ENCODE measurements at places on chromosomes 16 and 17.
A peak's percentile ranks its signal among the peaks of the same experiment; 100 is the strongest.

DNA sequence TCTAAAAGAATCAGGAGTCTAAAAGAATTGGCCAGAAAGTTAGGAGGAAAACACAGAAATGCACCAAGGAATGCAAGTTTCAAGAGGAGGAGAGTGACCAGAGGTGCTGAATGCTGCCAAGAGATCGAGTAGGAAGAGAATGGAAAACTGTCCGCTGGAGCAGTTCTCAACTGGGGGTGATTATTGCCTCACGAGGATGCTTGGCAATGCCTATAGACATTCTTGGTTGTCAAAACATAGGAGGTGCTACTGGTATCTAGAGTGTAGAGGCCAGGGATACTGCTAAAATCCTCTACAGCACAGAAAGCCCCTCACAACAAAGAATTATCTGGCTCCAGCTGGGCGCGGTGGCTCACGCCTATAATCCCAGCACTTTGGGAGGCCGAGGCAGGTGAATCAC, 82.1 kb upstream of the NOL11 start:
- no peak for DNase-seq

- DNase-seq = no peak
These were observed 17.8 kb downstream of the SNN start for GRCh38 chr16:11685844-11686618.

DNA sequence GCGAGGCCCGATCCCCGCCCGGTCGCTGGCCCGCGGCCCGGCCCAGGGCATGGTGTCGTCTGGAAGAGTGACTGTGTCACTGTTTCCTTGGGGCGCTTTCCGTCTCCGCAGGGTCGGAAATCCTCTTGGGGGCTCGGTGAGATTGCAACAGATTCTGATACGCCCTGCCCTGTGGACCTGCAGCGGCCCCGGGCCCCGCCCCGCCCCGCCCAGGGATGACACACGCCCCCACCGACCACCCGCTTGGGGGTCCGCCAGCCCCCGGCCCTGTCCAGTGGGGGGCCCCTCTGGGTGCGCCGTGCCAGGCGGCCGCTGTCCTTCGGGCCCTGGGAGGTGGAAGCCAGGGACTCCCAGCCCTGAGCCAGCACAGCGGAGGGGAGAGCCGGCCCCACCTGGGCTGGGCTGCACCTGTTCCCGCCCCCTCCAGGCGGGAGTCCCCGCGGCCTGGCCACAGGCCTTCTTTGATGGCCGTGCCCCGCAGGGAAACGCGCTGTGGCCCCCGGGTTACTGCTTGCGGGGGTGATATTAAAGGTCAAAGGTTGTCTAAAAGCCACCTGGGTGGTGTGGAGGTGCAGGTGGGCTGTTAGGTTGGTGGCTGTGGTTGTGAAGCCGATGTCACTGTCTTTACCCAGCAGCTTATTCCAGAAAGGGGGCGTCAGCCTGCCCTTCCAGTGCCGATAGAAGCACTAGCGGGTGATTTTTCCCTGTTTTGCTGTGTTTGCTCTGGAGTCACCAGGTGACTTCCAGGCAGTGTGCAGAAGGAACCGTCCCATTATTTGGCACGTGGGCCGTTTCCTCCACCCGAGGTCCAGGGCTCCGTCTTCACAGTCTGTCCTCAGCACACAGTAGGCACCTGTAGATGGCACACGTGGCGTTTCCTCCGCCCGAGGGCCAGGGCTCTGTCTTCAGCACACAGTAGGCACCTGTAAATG, 752 bp downstream of the TBC1D24 start:
- peak; percentile 56 for DNase-seq

- DNase-seq = no peak
These were observed 25.6 kb upstream of the ZNF652 start for GRCh38 chr17:49387498-49388289.

DNA sequence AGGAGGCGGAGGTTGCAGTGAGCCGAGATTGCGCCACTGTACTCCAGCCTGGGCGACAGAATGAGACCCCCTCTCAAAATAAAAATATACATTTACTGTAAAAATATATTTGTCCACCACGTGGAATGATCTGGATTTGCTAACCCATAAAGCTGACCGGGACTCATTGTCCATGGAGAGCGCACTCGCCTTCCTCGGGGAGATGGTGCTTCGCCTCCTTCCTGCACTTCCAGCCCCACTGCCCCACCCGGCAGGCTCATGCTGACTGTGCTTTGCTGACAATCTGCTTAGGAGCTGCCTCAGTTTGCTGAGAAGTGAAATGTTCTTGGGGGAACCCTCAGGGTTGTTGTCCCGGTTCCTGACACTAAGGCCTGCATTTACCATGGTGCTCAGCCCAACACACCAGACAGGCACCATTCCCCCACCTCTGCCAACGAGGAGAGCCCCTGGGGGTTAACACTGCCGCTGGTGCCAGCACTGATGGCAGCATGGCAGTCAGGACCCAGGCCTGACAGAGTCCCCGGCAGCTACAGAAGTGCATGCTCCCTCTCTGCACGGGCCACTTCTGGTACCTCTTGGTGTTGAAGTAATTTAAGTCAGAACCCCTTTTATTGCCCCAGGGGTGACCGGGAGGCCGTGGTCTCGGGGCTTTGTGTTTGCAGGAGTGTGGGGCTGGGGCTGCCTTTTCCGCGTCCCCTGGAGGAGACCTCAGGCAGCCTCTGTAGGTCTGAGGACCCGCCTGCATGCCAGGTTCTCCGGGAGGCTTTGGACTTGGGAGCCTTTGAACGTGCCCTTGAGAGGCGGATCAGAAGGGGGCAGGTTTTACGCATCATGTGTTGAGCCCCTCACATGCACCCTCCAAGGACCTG, 2.5 kb downstream of the NUBP2 start:
- DNase-seq = no peak

DNA sequence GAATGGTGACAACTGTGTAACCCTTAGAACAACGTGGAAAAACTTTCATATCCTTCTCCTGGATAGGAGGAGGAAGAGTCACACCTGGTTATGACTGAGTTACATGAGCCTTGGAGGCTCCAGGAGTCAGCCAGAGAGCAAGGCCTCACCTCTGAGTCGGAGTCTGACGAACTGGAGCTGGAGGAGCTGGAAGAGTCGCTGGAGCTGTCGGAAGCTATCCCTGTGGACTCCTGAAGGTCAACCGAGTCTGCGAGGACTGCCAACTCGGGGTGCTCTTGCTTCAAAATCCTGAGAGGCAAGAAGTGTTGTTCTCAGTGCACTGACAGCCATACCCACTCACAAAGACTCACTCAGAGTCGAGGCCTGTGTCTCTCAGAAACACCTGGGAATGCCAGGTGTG, 6.2 kb downstream of the JMJD6 start:
- DNase-seq = no peak

DNA sequence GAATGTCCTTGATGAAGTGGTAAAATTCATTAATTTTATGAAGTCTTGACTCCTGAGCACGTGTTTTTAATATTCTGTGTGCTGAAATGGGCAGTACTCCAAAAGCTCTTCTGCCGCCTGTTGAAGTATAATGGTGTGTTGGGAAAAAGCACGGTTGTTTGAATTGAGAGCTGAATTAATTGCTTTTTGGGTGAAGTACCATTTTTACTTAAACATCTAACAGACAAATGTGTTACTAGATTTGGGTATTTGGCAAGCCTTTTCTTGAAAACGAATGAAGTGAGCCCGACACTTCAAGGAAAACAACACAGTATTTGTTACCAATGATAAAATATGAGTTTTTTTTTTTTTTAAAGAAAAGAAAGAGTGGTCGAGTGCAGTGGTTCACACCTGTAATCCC, 22.5 kb downstream of the WWP2 start:
- no peak for DNase-seq

- DNase-seq = no peak
These were observed 7.5 kb downstream of the STX1B start for GRCh38 chr16:31002862-31003341.

- no peak for DNase-seq
These were observed 34.3 kb downstream of the VPS35L start for GRCh38 chr16:19589771-19590302.

DNA sequence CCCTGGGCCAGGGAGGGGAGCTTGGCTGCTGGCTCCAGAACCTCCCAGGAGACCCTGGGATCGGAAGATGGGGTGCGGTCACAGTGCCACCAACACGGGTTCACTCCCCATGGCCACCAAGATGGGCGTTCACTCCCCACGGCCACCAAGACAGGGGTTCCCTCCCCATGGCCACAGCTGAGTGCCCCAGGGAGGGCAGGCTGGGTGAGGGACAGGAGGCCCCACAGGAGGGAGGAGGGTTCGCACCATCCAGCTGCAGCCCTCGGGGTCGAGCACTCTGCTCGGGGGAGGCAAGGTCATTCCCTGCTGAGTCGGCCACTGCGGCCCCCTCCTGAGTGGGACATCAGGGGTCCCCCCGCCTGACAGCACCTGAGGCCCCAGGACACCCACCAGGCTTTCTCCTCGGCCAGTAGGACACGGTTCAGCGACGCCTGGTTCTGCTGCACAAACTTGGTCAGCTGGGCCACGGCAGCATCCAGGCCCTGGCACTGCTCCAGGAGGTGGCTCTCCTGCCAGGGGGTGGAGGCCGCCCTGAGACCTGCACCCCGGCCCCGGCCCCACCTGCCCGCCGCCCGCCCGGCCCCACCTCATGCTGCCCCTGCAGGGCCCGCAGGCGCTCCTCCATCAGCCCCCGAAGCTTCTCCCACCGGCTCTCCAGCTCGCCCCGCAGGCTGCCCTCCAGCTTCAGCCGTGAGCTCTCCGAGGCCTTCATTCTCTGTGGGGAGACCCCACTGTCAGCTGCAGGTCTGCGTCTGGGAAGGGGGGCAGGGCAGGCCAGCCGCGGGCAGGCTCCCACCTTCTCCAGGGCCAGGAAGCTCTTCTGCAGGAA, 5.9 kb downstream of the CCDC154 start:
- no peak for DNase-seq

- DNase-seq = no peak
These were observed 72.8 kb downstream of the WWP2 start for GRCh38 chr16:69834807-69835466.

DNA sequence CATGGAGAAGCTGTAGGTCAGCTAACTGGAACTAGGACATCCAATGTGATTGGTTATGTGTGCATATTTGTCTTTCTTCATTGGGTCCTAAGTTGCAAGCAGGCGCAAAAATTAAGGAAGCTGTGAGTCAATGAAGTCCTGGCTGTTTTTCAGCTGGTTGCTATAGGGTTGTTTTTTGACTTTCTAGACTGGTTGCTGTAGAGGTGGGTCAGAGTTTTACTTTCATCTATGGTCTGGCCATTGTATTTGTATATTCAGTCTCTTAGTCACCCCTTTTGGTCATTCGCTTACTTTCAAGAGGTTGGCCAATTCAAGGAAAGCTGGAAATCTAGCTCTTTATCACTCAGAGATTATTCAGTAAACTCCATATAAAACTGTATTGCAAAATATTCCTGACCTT, 62.0 kb upstream of the AMZ2 start:
- no peak for DNase-seq

DNA sequence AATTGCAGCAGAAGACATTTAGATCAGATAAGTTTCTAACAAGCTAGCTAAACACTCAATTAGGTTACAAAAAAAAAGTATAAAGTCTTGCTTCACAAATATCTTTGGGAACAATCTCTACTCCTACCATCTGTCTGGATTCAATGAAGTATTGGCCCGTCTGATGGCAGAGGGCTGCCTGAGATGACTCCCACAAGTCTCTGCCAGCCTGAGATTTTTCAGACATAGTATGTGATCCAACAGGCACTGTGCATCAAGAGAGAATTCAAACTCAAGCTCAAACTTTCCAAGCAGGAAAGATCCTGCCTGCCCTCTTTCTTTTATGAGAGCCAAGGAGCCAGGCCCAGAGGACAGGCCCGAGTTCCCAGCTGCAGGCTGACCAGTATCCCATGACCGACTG, 22.6 kb downstream of the SLC39A11 start:
- DNase-seq = no peak

DNA sequence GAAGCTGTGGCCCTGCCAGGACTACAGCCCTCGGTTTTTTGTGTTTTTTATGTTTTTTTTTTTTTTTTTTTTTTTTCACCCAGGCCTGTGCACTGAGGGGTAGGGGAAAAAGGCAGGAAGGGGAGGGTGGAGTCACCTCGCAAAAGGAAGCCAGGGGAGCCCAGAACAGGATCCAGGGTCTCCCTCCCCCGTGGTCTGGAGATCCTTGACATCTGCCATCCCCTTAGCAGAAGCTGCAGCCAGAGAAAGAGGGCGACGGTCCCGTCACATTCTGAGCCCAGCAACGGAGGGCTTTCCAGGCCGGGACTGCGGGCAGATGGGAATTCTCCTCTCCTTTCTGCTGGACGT, 29.1 kb upstream of the PHOSPHO1 start:
- DNase-seq = no peak

- DNase-seq = no peak
These were observed 3.9 kb upstream of the MAZ start for GRCh38 chr16:29802416-29802935.

DNA sequence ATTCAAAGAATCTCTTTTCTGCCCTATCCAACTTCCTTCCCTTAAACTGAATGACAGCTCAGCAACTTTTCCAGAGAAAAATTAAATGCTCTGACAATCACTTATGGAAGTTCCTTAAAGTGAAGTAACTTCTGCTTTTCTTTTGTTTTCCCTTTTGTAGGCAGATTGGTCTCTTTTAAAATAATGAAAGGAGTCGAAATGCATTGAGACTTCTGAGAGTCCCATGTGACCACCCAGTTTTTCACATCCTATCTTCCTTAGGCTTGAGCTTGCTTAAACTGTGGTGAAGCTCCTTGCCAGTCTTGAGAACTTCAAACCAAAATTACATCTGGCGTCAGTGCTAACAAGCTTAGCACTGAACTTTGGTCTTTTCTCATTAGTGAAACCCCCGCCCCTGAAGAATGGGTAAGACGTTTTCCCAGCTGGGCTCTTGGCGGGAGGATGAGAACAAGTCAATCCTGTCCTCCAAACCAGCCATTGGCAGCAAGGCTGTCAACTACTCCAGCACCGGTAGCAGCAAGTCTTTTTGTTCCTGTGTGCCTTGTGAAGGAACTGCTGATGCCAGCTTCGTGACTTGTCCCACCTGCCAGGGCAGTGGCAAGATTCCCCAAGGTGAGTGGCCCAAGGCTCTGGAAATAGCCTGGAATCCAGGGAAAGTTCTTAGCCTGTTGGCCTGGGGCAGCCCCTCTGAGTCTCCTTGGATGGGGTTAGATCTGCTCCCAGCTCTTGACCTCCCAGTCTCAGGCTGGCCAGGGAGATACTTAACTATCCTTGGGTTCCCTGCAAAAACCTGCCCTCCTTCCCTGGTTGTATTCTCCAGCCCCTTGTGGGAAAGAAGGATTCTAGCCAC, 1.2 kb downstream of the TMEM106A start:
- no peak for DNase-seq

DNA sequence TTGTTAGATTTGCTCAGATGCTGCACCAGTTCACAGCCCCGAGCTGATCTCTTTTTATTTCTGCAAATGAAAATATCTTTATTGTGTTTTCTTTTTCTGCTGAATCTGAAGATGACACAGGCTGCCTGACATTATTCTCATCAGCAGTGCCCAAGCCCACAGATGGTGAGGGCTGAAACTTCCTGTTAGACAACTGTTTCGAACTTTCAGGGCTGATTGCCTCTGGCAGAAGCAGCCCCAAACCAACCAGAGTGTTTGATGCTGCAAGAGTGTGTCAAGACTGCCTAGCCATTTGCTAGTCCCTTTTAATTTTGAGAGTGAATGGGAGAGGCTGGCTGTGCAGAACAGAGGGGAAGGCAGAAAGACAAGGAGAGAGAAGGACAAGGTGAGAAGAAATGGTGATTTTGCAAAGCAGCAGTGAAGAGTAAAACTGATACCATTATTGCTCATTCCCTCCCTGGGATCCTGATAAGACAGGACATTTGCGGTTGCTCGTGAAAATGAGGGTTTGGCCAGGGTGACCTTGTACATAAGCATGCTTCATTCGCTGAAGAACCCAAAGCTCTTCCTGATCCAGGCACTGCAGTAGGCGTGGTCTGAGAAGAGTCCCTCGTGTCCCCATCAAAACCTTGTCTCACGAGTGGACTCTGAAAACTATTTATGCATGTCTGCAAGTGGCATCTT, 77.2 kb downstream of the TMEM114 start:
- DNase-seq = no peak

Measured in spinal cord (tissue), 10 donors.